ENCODE measurements at places on chromosomes 16 and 17. TPM values are rescaled to one million over a fixed set of nuclear protein-coding genes. Genes with fewer than 3 reads are reported as not detected.
A peak's percentile ranks its signal among the peaks of the same experiment; 100 is the strongest.

The VPS9D1 gene
- polyA plus RNA-seq, result 21.0 TPM

- DNase-seq, result no peak
Observed at GRCh38 chr16:4511441-4512082, 27.0 kb downstream of the CDIP1 start.

The PDILT gene
- polyA plus RNA-seq, result not detected

GRCh38 chr16:79257953-79258490 is 342.5 kb downstream of the MAF start:
- no peak for DNase-seq

DNA sequence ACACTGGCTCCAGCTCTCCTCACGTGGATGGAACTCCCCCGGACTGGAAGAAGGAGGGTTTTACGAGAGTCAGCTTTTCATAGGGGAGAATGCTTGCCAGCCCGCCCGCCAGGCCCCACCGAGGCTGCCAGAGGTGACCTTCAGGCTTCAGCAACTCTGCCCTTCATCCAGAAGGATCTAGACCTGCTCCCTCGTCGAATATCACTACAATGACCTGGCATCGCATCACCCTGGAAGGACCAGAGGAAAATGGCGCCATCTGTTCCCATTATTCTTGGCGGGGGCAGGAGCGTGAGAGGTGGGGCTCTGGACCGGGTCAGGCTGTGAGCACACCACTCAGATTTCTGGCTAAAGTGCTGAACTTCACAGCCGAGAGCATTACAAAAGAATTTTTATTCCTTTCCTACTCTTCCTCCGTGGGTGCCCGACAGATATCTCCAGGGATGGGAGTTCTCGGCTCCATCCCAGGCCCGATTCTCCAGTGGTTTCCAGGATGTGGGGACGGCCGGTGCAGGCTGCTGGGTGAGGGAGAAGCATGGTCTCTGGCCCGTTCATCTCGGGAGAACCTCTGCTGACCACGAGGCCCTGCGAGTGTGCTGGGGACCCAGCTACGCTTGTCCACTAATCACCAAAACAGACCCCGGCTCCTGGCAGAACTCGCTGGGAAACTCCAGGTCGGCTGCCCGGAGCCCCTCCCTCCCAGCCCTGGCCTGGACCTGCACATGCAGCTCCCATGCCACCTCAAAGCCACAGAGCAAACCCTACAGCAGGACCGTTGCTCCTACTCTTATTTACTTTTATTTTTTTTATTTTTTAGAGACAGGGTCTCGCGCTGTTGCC is 36.8 kb upstream of the ZNF469 start:
- DNase-seq, result no peak

The GPR139 gene
- 0.41 TPM for polyA plus RNA-seq

DNA sequence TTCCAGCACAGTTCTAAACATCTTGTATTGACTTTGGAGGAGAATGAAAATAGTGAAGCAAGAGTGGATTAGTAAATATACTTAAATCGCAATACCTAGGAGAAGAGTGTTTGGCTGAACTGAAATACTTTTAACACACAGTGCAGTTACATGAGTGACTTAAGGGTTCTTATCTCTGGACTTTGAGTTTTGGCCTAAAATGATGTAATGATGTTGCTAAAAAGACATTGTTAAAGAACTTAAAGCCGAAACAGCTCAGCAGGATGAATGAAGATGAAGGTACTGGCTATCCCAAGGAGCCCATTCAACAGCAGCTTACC is 28.1 kb downstream of the PMP22 start:
- no peak for DNase-seq

DNA sequence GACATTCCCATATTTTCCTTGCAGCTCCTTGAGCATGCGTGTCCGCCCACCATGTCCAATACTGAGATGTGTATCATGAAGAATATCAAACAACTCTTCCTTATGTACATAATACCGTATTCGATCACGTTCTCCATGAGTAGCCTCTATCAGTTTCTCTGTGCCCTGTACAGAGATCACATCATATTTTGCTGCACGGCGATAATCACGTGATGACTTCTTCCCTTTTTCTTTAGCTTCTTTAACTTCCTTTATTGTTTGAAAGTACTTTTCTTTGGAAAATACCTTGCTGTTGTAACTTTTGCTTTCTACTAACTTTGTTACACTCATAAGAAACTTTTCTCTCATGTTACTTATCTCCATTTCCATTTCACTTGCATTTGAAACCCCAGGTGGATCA is 6.6 kb downstream of the KRABD2 start:
- no peak for DNase-seq

- DNase-seq, result peak; percentile 97
Observed at GRCh38 chr16:67163164-67163998, 1.2 kb upstream of the HSF4 start.

- peak; percentile 24 for DNase-seq
Observed at GRCh38 chr16:85754413-85754812, 3.5 kb upstream of the C16orf74 start.

GRCh38 chr17:82489851-82490511 is 29.6 kb upstream of the FOXK2 start:
- DNase-seq, result no peak

DNA sequence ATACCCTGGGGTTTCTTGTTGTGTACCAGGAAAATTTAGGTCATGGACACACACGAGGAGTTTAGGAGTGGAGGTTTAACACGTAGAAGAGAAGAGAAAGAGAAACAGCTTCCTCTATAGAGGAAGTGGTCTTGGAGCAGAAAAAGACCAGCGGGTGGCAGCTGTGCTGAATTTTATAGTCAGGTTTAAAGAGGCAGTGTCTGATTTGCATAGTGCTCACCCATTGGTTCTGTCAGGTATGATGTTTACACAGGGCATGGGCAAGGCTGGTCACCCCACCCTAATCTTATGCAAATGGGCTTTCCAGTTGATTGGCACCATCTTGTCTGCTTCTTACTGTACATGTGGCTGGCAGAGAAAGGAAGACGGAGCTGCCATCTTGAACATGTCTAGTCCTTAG is 309.0 kb downstream of the CDH13 start:
- DNase-seq, result no peak

GRCh38 chr16:85826686-85827247 is 27.3 kb downstream of the COX4I1 start:
- DNase-seq, result no peak

The MIF4GD gene
- 47.6 TPM for polyA plus RNA-seq

- DNase-seq, result no peak
Observed at GRCh38 chr17:48770954-48771353, 42.4 kb upstream of the HOXB13 start.

DNA sequence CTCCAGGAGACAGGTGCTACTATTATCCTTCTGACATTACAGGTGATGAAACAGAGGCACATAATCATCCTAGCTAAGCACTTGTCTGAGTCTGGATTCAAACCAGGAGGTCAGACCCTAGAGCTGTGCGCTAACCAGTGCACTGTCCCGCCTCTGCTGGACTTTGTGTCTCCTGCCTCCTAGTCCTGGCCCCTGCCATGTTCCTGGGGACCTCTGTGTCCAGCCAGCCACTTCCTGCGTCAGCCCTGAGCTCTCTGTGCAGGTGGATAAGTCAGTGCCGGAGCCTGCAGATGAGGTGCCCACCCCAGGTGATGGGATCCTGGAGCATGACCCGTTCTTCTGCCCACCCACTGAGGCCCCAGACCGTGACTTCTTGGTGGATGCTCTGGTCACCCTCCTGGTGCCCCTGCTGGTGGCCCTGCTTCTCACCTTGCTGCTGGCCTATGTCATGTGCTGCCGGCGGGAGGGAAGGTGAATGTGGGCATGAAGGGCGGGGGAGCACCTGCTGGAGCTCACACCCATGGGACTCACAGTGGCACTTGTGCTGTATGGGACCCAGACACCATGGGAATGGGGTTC is 4.2 kb downstream of the SGCA start:
- DNase-seq, result no peak

DNA sequence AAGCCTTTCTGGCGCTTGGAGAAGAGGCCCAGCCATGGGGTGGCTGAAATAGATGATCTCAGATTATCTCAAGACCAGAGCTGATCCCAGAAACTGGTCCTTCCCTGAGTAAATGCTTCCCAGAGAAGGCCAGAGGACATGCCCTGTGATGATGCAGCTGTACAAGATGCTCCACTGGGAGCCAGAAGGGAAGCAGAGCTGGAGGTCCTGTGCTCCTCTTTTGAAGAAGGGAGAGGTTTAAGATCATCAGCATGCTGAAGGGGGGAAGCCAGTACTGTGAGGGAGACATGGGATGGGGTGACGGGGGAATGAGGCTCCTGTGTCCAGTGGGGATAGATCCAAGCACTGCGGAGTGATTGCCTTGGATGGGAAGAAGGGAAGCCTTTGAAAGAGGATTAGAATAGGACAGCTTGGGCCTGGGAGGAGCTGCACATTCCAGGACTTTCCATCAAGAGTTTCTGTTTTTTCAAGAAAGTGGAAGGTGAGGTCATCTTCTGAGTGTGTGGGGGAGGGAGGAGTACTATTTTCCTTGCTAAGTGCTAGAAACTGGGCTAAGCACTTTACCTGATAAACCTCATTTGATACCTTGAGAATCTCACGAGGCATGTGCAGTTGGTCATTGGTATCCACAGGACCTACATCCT is 16.4 kb upstream of the ALOX15B start:
- no peak for DNase-seq

The YBX2 gene
- polyA plus RNA-seq, result 41.4 TPM

DNA sequence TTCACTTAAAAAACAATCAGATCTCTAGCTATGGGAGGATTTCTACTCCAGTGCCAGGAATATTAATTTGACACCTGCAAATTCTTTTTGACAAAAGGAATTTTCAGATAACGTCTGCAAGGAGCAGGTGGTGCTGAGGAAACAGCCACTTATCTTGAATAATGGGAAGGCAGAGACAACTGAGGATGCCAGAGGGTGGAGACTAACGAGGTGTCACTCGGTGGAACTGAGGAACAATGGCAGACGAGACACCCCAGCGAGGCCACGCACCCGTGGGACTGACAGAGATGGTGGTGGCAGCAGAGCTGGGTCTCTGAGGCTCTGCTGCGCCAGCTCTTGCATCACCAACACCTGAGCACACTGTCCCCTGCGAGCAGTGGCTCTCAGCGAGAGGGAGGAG is 42.2 kb downstream of the VAC14 start:
- DNase-seq, result no peak

DNA sequence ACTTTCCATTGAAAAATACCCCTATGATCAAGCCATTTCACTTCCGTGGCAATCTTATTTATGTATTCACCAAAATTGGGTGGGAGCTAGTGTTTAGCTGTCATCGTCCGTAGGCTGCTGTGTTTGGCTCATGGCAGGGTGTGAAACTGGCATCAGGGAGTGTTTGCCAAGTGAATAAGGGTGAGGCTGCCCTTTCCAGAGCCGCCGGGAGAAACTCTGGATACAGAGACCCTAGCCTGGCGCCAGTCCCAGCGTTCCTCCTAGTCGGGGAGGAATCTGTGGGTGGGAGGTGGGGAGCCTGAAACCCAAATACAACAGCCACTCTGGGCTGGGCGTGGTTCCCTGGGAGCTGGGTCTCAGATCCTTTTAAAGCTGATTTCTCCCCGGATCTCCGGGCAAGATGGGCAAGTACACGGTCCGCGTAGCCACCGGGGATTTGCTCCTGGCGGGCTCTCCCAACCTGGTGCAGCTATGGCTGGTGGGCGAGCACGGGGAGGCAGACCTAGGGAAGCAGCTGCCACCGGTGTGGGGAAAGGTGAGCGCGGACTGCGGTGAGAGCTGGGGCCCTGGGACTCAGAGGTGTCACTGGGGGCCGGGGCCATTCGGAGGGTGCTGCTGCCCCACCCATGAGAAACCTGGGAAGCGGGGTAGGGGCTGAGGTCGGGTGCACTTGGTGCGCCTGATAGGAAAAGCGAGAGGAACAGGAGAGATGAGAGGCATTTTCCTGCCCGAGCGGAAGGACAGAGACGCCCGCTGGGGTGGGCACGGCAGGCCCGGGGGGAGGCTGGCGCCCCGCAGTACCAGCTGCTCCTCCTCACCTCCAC is 62.1 kb upstream of the TEKT1 start:
- peak; percentile 16 for DNase-seq

DNA sequence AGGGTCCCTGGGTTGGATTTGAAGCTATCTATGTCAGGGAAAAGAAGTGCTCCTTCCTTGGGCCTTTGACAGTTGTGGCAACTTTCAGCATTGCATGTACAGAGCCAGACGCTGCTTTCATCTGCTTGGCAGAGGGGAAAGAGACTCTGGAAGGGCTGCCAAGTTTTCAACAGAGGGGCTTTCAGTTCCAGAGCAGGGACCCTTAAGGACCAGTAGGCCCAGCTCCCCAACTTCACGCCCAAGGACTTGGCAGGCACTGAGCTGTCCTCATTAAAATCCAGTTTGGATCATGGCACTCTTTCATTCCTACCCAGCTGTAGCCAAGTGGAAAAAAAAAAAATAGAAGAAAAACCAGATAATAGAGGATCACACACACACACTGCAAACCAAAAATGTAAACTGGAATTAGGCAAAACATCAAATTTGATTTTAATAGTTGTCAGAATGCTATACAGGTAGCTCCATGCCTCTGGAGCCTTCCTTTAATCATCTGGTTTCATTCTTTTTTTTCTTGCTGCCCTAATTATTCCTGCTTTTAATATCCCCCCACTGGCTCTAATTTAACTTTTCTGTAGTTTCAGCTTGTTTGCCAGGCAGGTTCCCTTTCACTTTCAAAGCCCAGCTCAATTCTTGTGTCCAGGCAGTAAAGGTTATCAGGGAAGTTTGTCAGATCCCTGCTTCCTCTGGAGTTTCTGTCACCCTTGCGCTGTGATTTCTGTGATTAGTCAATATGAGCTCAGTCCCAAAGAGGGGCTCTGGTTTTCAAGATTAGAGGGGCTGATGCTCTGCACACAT is 702.6 kb upstream of the CDH8 start:
- peak; percentile 87 for DNase-seq

The BEAN1 gene
- polyA plus RNA-seq, result 6.1 TPM

DNA sequence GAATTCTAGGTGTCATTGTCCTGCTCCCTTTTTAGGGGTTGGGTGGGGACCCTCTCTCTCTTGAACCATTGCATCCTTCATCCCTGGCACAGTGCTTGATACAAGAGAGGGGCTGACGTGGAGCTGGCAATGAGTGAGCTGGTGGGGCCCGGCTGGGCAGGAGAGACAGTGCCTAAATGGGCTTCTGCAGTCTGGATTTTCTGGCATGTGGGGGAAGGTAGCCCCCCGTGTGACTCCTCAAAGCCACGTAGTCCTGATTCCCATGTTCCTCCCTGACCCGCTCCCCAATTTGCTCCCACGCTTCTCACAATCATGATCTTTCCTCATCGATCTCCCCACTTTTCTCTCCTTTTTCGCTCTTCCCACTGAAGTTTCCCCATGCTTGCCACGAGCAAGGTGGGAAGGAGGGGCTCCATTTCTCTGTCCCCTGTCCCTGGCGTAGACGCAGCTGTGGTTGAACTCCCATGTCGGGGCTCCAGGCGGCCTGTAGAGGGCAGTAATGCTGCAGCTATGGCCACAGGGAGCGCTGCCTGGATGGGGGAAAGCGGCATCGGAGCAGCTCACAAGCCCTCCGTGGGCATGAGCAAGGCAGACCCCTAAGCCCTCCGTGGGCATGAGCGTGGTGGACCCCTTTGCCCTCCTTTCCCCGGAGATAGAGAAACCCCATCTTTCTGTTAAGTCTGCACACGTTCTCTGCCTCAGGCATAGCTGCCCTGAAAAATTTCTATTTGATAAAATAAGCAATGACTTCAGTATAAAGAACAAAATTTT is 47.5 kb downstream of the HAPSTR1 start:
- peak; percentile 87 for DNase-seq

Data from brain (organoid and tissue), 16 donors.